Stomach (tissue), 19 donors: ENCODE measurements at places on chromosomes 2 and 18. TPM values are rescaled to one million over a fixed set of nuclear protein-coding genes. Genes with fewer than 3 reads are reported as not detected.

HOXD12 gene
- not detected for total RNA-seq

UPP2 gene
- total RNA-seq = not detected

CHN1 gene
- total RNA-seq = 3.9 TPM

TUBA3E gene
- total RNA-seq = not detected

CD8B2 gene
- not detected for total RNA-seq

CCL20 gene
- total RNA-seq = not detected

SLC40A1 gene
- 104 TPM for total RNA-seq

SRD5A2 gene
- not detected for total RNA-seq

DNMT3A gene
- total RNA-seq = 21.9 TPM

RHBDD1 gene
- total RNA-seq = 31.6 TPM

LRRTM1 gene
- not detected for total RNA-seq

TMEM178A gene
- 7.9 TPM for total RNA-seq

IL1R1 gene
- total RNA-seq = 53.4 TPM

ASB3 gene
- 5.4 TPM for total RNA-seq

MAT2A gene
- 230 TPM for total RNA-seq

CHRNG gene
- not detected for total RNA-seq

DCDC2C gene
- total RNA-seq = not detected

RTP5 gene
- not detected for total RNA-seq

TCF4 gene
- 7.2 TPM for total RNA-seq

PRKD3 gene
- total RNA-seq = 15.2 TPM

C2orf49 gene
- 11.3 TPM for total RNA-seq

WDR75 gene
- 31.7 TPM for total RNA-seq

C2orf76 gene
- 8.2 TPM for total RNA-seq

DSG2 gene
- total RNA-seq = 49.7 TPM

RPRM gene
- total RNA-seq = 1.0 TPM

TIGD1 gene
- total RNA-seq = 12.1 TPM

IFIH1 gene
- total RNA-seq = 31.9 TPM

SLC4A5 gene
- total RNA-seq = 4.8 TPM

KLHL30 gene
- 1.3 TPM for total RNA-seq

RFTN2 gene
- total RNA-seq = 12.5 TPM

RNF152 gene
- total RNA-seq = 15.2 TPM

RASGRP3 gene
- total RNA-seq = 13.4 TPM

NGEF gene
- 4.2 TPM for total RNA-seq

ZNF521 gene
- 57.4 TPM for total RNA-seq

ARHGAP15 gene
- total RNA-seq = 6.8 TPM

AQP12A gene
- not detected for total RNA-seq

SMIM21 gene
- total RNA-seq = not detected

REEP1 gene
- 29.9 TPM for total RNA-seq

LRRC30 gene
- total RNA-seq = not detected

EDAR gene
- total RNA-seq = not detected

SDC1 gene
- total RNA-seq = 140 TPM

STARD6 gene
- not detected for total RNA-seq

APLF gene
- total RNA-seq = 6.2 TPM
